ENCODE measurements at places on chromosomes 2 and 18.

DNA sequence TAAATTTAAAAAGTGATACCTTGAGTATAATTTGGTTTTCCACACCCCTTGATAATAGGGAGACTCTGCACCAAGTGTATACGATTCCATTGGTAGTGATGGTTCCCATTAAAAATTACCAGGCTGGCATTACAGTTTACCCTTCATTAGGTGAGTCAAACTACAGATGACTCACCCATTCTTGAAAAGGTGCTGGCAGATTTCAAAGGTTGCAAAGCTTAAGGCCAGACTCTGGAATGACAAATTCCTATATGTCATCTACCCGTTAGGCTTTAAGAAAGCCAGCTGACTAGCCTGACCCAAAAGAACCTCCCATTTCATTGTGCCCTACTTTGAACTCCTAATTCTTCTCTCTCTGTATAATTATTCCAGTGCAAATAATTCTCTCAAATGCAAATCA, 124.4 kb downstream of the LRRTM4 start:
- no peak for DNase-seq

GRCh38 chr2:94923196-94923595, 52.0 kb downstream of the TEKT4 start:
- DNase-seq: no peak

DNA sequence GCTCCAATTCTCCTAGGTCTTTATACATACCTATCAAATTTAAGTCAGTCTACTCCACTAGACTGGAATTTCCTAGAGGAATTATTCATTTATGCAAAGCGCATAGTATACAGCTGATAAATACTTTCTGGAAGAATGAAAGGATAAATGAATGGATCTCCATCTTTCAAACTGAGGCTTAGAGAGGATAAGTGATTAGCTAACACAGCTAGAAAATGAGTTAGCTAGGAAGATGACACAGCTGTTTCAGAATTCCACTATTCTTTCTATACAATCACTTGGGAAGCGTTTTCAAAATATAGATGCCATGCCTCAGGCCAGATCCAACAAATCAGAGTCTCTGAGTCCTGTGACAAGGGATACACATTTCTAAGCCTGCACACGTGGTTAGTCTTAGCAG, 1146.6 kb upstream of the ZEB2 start:
- DNase-seq: no peak

DNA sequence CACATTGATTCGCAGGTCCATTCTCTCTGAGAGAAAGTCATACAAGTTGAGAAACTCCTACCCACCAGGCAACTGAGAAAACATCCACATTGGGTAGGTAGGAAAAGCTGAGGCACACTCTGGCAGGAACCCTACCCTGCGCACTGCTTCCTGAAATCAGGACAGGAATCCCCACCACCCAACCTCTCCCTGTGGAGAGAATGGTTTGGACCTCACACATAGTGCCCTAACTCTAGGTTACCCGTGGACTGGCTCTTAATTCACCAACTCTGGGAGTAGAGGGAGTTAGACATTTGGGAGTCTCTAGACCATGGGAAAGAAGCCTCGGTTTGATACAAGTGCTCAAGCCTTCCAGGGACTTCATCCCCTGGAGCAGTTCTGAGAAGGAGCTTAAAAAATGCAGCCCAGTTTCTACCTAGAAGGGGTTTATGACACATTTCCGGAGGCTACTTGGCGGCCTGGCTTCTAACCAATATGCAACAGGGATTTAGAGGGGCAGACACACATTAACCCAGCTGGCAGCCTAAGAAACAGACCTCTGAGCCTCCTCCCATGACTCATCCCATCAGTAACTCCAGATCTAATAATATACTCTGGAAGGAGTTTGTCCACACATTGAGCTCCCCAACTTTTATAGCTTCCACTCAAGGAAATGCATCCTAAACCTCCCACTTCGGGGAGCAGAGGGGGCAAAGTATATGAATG, 136.7 kb downstream of the EML6 start:
- no peak for DNase-seq

GRCh38 chr2:883803-884748, 66.6 kb upstream of the SNTG2 start:
- DNase-seq: no peak

GRCh38 chr2:205957452-205958154, 128.4 kb downstream of the INO80D start:
- DNase-seq: no peak

DNA sequence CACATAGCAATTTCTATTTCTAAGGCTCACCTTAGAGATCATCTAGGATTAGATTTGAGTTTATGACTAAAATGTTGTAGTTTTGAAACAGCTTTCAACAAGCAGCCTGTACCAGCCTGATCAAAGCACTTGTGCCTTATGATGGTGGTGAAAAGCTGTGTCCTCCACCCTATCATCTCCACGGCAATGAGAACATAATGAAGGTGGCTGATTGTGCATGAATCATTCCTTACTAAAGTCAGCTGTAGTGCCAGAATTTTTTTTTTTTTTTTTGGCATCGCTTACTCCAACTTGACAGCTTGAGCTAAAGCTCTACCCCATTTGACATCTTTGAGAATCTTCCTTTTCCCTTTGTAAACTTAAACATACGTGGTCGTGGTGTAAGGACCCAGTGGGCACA, 86.0 kb downstream of the DCC start:
- DNase-seq: no peak

DNA sequence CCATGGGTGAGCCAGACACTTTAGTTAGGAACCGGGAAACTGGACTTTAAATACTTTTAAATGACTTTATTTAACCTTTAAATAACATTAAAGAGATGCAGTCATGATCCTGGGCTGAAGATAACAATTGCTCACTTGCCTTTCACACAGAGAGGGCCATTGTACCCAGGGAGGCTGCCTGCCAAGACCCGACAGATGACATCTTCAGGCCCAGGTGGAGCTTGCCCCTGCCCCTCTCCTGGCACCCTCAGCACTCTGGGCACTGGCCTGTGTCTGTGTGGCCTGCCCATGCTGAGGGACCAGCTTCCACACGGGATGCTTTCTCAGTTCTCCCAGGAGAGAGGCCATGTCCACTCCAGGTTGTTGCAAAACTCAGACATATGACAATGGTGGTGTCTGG, 216.4 kb upstream of the MYT1L start:
- no peak for DNase-seq

All from activated CD4-positive, alpha-beta memory T cell treated with anti-CD3 and anti-CD28 coated beads for 36 hours (primary cell).